ENCODE measurements at places on chromosomes 5 and 9.

DNA sequence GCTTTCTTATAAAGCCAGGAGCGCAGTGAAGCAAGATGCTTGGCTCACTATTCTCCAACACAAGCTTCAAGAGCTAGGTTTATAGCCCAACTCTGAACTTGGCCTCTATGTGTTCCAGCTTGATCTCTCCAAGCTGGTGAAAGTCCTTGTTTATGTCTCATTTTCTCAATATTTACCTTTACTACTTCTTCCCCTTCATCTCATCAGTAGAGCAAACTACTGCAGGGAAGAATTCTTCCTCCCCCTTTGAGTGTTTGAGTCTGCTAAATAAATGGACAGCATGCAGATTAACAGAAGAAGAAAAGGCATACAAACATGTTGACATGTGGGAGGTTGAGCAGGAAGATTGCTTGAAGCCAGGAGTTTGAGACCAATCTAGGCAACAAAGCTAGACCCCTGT, 460.7 kb downstream of the ZNF608 start:
- DNase-seq: no peak

DNA sequence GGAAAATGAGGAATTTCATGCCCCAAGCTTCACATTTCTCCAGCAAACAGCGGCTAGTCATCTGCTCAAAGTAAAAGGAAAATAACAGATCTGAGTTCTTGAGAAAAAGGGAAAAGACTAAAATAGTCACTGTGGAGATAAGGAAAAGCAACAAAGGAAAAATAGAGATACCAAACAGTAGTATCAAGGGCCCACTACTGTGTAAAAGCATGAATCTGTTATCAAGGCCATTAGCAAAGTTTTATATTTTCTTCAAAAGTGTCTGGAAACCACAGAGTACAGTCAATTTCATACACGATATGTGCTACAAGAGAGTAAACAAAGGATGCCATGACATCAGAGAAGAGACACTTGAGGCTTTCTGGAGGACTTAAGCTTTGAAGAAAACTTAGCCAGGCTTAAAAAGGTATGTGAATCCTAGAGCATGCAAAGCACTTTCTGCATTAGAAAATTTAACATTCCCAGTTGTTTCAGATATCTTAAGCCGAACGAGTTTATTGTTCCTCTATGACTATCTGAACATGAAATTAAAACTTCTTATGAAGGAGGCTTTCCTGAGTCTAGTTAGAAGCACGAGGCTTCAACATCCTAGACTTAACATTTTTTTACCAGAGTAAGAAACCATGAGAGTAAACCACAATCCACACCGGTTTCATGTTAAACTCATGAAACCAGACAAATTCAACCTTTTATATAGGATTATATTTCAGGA, 1.2 kb downstream of the TTC33 start:
- DNase-seq: peak; percentile 62

GRCh38 chr5:146052780-146053179, 52.6 kb downstream of the PLAC8L1 start:
- DNase-seq: no peak

- DNase-seq: peak; percentile 39
Measured at GRCh38 chr5:159824188-159825161, 91.8 kb upstream of the ADRA1B start.

DNA sequence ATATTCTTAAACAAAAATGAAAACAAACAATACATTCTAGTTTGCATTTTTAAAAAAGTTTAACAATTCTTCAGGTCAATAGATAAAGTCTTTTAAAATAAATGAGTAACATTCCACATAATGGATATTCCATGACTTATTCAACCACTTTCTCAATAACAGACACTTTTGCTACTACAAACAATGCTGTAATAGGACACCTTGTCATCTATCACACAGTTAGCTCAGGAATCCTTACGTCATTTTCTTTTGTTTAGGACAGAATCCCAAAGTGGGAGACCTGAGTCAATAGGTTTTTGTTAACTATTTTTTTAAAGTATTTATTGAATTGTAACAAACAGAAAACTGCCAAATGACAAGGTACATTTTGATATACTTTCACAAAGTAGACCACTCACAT, 72.5 kb downstream of the CEP120 start:
- peak; percentile 2 for DNase-seq

DNA sequence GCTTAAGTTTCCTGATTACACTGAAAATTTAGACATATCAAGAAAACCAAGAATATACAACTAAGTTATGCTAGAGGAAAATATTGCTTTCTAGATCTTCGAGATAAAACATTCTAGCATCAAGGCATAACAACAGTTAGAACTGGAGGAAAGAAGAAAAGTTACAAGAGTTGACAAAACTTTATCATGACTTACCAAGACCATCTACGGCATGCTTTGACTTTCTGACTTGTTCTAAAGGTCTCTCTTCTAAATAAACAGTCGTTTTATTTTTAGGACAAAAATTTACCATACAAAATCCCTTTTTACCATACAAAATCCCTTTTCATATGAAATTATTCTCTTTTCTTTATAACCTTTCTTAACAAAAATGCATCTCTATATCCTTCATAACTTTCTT, 1110.1 kb upstream of the CDH10 start:
- no peak for DNase-seq

- DNase-seq: no peak
Measured at GRCh38 chr9:8694983-8695588, 895.5 kb upstream of the DMAC1 start.

GRCh38 chr9:95760791-95761190, 114.7 kb upstream of the ERCC6L2 start:
- no peak for DNase-seq

- DNase-seq: peak; percentile 76
Measured at GRCh38 chr9:92324889-92325268, 271 bp downstream of the NOL8 start.

DNA sequence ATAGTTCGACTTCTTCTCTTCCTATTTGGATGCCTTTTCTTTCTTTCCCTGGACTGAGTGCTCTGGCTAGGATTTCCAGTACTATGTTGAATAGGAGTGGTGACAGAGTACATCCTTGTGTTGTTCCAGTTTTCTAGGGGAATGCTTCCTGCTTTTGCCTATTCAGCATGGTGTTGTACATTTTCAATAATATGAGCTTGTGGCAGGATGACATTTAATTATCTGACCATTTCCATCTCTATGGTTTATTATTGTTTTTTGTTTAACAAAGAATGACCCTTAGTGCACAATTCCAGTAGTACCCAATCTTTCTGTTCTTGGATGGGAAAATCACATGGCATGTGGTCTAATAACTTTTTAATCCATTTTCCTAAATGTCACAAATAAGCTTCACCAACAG, 135.6 kb upstream of the SLC12A2 start:
- no peak for DNase-seq

DNA sequence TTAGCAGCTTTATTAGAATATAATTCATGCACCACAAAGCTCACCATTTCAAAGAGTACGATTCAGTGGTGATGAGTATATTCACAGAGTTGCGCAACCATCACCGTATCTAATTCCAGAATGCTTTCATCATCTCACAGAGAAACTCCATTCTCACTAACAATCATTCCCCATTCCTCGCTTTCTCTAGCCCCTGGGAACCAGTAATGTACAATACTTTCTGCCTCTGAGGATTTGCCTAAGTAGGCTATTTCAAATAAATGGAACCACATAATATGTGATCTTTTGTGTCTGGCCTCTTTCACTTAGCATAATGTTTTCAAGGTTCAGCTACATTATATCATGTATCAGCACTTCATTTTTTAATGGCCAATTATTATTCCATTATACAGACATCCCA, 145.1 kb upstream of the ADAMTS16 start:
- DNase-seq: peak; percentile 91

GRCh38 chr9:96461336-96461735, 11.4 kb downstream of the HABP4 start:
- DNase-seq: no peak

GRCh38 chr5:132687995-132688394, 14.2 kb downstream of the IL4 start:
- no peak for DNase-seq

DNA sequence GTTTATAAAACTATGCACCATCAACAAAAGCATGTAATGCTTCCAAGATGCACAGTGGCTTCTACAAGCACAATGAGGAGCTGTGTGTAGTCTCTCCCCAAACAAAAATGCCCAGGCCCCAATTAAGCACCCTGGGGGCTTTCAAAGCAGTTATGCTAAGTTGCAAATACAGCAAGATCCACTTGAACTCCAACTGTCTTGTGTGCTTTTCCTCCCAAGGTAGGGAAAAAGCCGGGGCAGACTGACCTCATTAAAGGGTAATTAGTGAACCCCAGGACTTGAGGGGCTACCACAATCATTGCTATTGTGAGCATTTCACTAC, 13.1 kb downstream of the ZNF608 start:
- no peak for DNase-seq

DNA sequence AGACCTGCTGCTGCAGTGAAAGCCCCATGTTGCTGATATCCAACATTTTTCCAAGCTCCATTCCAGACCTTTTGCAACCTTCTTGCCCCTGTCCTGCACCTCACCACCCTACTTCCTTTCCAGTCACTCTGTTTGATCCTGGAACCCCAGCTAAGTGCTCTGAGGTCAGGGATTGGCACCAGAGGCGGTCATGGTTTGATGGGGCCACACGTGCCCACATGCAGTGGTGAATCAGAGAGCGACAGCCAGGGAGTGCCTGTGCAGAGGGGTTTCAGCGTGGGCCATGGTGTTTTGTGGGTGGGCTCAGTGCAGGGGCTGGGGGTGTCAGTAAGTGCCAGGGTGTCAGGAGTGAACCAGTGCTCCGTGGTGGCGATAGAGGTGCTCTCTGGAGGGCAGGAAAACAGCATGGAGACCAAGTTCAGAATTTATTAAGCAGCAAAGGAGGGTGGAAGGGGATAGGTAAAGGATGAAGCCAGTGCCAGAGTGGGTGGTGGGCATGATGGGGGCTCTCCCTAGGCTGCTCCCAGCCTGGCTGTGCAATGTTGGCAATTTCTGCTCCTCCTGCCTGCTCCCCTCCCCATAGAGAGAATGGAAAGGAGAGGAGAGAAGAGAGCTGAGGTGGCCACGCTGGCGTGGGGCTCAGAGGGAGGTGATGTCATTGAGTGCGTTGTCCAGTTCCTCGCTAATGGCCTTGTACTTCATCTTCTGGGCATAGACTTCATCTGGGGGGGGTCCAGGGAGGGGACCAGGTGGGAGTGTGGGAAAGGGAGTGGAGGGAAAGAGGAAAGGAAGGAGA, 7.0 kb downstream of the TPM2 start:
- no peak for DNase-seq

- no peak for DNase-seq
Measured at GRCh38 chr9:105908069-105908468, 213.7 kb downstream of the TMEM38B start.

- DNase-seq: no peak
Measured at GRCh38 chr9:112864403-112864802, 26.3 kb downstream of the SLC46A2 start.

DNA sequence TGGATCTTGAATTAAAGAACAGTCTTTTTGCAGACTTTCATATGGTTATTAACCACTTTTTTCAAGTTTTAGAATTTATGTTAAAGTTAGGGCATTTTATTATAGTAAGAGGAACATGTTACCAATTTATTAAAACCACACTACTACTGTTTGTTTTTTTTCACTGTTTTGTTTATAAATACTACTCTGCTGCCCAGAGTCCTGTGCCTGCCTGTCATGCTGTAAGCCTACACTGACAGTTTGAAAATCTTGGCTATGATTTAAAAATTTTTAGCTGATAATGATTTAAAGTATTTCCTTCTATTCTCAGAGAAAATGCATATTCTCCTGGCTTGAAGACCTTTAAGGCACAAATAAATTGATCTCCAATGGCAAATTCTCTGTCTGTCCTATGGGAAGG, 128.7 kb downstream of the RPS23 start:
- DNase-seq: no peak

DNA sequence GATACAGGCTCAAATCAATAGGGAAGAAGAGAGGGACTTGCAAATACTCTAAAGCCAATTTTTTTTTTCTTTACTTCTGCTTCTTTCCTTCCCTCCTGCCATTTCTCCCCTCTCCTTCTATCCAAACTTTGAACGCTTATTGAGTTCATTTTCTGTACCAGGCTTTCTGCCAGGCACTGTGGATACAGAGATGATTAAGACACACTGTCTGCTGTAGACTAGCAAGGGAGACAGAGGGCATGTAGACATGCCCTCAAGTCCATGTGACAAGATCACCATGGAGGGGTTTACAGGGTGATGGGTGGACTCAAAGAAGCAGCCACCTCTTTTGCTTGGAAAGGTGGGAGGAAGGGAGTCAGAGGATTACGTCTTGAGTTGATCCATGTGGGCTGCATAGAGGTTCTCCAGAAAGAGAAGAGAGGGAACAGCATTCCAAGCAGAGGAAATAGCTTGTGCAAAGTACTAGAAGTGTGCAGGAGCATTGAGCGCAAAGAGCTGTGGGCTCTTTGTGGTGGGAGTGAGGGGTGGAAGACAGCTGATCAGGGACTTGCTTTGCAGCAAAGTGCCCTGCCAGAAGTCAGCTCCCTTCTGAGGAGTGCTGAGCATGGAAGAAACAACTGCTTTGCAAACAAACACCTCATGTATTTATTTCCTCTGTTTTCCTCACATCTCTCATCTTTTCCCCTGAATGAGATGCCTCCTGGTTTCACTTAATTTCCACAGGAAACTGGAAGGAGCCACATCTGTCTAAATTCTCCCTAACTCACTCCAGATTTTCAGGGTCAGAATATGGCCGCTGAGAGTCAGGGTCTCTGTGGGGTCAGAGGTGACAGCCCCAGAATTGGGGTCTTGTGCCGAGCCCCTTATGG, 64.4 kb upstream of the COL15A1 start:
- peak; percentile 73 for DNase-seq

GRCh38 chr5:76874088-76874581, 24.3 kb downstream of the S100Z start:
- DNase-seq: no peak

DNA sequence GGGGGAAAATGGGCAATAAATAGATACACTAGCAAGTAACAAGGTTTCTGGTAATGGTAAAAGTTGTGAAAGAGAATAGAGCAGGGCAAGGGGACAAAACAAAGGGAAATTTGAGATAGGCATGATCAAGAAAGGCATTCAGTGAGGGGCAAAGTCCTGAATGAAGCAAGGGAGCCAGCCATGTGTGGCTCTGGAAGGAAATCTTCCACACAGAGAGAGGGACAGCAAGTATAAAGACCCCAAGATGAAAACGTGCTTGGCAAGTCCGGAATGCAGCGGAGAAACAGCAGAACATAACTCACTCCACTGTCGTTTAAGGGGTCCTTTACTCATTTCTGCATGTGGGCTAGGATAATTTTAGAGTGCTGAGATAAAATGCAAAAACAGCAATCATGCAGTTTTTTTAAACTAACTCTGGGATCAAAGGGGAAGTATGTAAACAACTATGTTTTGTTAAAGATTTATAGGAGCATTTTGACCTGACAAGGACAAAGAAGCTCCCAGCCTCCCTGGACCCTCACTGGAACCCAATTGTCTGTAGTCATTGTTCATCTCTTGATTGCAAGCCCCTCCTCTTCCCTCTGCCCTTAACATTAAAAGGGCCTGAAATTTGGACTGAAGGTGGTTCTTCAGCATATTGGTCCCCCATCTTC, 22.9 kb upstream of the AOPEP start:
- DNase-seq: no peak
